MM.1S (cell line): ENCODE measurements at places on chromosomes 1 and 21.
A peak's percentile ranks its signal among the peaks of the same experiment; 100 is the strongest.

DNA sequence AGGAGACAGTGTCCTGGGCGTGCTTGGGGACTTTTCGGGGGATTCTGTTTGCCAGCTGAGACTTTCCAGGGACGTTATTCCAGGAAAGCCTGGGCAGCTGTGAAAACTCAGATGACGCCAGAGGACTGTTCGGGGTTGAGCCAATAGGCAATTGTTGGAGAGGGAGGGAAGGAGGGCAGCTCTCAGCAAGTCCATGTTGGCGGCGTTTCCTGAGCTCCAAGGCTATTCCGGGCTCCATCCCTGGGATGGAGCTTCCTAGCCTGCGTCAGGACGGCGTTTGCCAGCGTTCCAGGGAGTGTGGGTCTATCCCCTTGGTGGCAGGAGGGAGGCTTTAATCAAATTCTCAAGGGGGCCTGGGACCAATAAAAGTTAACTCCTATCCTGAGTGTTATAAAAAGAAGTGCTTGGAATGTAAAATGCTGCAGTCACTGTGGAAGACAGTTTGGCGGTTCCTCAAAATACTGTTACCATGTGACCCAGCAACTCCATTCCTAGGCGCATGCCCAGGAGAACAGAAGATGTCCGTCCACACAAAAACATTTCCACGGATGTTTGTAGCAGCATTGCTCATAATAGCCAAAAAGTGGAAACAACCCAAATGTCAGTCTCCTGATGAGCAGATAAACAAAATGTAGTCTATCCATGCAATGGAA is 15.2 kb downstream of the SLC27A3 start:
- no peak for DNase-seq

DNA sequence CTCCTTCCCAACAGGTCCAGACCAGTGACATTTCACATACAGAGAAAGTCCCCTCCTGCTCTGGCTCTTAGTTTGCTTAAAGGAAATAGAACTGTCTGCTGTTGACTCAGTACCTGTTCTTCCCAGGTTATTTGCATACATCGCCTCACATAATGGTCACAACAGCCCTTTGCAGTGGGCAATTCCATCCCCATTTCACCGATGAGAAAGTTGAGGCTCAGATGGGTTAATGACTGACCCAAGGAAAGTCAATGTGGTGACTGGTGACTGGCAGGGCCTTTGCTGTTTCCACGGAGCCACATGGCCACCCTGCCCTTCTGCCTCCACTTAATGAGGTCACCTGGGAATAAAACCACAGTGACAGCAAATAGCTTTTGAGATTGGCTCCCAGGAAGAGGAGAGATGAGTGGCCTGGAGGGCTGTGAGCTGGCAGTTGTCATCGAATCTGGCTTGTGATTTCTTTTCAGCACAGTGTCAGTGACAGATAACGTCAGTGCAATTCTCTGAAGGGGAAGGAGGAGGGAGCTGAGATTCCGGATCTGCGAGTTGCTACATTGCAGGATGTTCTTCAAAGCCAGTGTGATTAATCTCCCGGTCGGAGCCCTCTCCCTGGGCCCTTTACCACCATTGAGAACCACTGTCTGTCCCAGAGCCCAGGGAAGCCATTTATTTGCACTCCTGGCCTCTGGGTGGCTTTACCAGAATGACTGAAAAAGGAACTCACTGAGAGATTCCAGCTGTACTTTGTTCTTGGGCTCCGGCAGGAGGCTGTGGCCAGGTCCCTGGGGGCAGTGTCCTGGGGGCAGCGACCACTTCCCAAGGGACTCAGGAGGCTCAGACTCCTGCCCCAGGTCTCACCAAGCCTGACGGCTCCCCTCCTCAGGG is 117.2 kb downstream of the CNIH3 start:
- DNase-seq, result no peak

GRCh38 chr1:198156111-198156744 is 570 bp upstream of the NEK7 start:
- DNase-seq, result peak; percentile 90

DNA sequence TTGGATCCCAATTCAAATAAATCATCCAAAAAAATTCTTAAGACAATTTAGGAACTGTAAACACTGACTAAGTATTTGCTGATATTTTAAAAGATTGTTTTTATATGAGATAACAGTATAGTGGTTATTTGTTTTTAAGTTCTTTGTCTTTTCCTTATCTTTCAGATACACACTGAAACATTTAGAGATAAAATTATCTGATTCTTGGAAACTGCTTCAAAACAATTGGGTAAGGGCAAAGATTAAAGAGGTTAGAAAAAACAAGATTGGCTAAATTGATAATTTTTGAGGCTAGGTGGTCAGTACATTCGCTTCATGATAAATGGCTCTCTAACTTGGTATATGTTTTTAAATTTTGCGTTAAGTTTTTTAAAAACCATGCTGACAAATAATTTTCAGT is 117.3 kb downstream of the PSMG1 start:
- no peak for DNase-seq

- DNase-seq, result no peak
Measured at GRCh38 chr1:196401891-196402290, 206.3 kb downstream of the KCNT2 start.
